ENCODE measurements at places on chromosomes 5 and 9. TPM values are rescaled to one million over a fixed set of nuclear protein-coding genes. Genes with fewer than 3 reads are reported as not detected.

Gene CPEB4
- total RNA-seq, result 28.2 TPM

Gene BAAT
- total RNA-seq, result not detected

GRCh38 chr5:35618781-35619180 is 1.1 kb downstream of the SPEF2 start:
- no peaks in the 10 kb centered on the region for H3K36me3 ChIP-seq
- no peak overlapping the region for H3K27ac ChIP-seq
- peaks cover 14% of the 10 kb centered on the region for H3K4me1 ChIP-seq
- no peak for DNase-seq
- peaks cover 5% of the 10 kb centered on the region for H3K27me3 ChIP-seq

Gene FBP2
- total RNA-seq, result not detected

Gene IRX2
- not detected for total RNA-seq

Gene AGXT2
- not detected for total RNA-seq

DNA sequence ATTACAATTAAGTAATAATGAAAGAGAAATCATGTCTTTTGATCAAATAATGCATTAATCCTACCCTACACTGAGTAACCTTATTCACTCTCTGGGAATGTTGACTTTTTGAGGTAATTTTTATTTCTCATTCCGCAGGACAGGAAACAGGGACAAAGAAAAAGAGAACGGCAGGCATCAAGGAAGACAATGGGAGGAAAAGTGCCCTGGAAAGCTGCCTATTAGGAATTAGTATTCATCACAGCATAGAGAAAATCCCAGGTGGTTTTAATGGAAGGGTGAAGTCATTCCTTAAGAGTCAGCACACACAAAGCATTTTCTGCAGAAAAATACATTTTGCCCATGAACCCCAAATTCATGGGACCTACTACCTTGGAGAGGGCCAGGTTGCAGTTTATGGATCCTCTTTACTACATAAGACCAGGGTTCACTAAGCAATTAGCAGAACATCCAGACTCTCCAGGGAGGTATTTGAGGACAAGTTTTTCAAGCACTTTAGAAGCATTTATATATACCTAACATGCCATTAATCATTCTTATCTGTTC is 9.4 kb downstream of the FSTL4 start:
- no peak overlapping the region for H3K4me3 ChIP-seq
- H3K27me3 ChIP-seq, result no peaks in the 10 kb centered on the region
- no peak overlapping the region for H3K27ac ChIP-seq
- H3K36me3 ChIP-seq, result no peaks in the 10 kb centered on the region
- no peaks in the 10 kb centered on the region for H3K4me1 ChIP-seq

Gene COL23A1
- total RNA-seq, result 0.20 TPM

Gene SPAAR
- total RNA-seq, result not detected

- no peak overlapping the region for H3K4me3 ChIP-seq
- no peak for DNase-seq
- no peaks in the 10 kb centered on the region for H3K36me3 ChIP-seq
- no peak overlapping the region for H3K27ac ChIP-seq
- peaks cover 7% of the 10 kb centered on the region for H3K4me1 ChIP-seq
Observed at GRCh38 chr9:1875251-1875851, 139.8 kb upstream of the SMARCA2 start.

Gene PCDHGA3
- total RNA-seq, result 0.32 TPM

Data from B cell (primary cell).